ENCODE measurements at places on chromosomes 7 and 10.

DNA sequence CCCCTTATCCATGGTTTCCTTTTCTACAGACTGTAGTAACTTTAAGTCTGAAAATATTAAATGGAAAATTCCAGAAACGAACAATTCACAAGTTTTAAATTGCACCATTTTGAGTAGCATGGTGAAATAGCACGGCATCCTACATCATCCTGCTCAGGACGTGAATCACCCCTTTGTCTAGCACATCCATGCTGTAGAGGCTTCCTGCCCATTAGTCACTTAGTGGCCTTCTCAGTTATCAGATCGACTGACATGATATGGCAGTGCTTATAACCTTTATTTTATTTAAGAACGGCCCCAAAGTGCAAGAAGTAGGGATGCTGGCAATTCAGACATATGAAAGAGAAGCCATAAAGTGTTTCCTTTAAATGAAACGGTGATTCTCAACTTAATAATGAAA lies 82.7 kb downstream of the CPXM2 start:
- no peak for DNase-seq

DNA sequence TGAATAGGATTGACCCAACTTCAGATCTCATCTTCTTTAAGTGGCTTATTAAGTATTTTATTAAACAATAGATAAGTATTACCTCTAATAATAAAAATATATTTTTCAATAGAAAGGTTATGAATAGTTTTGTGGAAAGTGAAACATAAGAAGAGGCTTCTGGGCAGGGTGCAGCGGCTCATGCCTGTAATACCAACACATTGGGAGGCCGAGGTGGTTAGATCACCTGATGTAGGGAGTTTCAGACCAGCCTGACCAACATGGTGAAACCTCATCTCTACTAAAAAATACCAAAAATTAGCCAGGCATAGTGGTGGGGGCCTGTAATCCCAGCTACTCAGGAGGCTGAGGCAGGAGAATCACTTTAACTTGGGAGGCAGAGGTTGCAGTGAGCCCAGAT lies 26.5 kb downstream of the GPR85 start:
- no peak for DNase-seq

DNA sequence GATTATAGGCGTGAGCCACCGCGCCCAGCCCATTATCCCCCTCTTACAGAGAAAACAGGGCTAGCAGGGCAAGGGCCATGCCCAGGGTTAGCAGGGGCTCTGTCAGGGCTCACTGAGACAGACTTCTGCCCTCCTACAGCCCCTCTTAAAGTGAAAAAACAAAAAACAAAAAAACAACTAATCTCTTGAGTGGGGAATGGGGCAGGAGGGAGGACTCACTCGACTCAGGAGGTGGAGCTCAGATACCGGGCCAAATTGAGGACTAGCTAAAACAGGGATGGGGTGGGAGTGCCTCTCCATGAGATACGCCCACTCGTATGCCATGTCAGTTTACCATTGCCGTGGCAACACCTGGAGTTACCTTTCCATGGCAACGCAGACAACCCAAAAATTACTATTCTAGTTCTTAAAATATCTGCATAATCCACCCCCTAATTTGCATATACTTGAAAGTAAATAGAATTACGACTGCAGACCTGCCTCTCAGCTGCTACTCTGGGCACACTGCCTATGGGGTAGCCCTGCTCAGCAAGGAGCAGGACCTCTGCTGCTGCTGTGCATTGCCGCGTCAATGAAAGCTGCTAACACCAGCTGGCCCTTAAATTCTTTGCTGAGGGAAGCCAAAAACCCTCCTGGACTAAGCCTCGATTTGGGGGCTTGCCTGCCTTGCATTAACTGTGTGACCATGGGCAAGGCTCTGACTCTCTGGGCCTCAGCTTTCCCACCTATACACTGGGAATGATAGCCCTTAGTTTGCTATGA lies 13.4 kb downstream of the SSC4D start:
- no peak for DNase-seq

DNA sequence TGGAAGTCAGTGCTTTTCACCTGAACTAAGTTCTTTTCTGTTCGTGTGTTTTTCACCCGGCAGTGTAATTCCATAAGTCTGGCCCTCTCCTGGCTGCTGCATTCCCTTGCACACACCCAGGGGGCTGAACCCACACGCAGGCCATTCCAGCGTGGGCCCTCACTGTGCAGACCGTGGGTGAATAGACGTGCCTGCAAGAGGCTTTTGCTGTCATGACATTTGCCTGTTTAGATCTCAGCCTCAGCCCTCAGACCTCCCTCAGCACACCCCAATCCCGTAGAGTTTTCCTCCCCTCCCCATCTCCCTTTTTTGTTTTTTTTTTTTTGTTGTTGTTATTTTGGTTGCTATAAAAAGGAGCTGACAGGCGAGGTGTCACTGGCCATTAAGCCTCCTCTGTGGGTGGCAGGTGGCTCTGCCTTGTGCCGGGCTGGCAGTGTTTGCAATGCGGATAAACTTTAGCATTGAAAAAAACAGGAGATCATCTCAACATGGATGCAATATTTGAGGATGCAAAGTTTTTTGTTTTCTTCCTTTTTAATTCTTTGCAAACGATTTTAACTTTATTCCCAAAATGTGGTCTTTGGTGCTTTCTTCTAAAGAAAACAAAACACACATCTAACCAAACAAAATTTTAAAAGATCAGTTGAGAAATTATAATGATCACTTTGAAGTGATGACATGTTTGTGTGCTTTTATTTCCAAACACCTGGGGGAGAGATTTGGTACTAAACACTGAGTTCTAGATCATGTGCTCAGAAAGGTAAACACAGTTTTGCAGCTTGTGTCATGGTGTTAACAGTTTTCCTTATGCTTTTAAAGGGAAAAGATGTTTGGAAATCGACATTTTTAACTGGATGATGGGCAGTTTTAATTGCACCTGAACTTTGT lies 58.8 kb downstream of the WDR37 start:
- no peak for DNase-seq

- no peak for DNase-seq
Observed at GRCh38 chr7:82501346-82501745, 57.8 kb upstream of the CACNA2D1 start.

GRCh38 chr7:6520163-6520981 lies 30.9 kb downstream of the GRID2IP start:
- DNase-seq = no peak

GRCh38 chr7:72286519-72286918 lies 125.6 kb downstream of the CALN1 start:
- DNase-seq = no peak

DNA sequence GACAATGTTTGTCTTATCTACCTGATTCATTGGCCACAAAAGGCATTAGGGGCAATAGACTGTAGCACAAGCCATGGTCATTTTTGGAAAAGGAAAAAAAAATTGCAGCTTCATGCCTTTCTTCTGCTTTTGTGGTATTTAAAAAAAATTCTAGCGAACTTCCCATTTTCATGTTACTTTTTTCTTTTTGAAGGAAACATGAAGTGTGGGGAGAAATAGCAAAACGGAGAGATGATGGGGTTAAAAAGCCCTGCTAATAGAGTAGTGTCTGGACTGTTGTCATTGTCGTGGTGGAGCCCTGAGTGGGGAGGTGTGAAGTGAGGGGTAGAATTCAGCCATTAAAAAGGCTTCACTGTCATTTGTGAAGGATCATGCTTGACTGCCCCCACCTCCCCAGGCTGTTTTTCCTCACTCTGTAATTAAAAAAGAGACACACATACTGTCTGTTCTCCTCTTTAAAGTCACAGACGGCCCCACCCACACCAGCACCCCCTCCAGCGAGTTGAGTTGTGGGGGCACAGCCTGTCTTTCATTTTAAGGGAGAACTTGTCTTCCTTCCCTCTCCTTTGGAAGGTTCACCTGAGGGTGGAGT lies 272.4 kb downstream of the CREB5 start:
- DNase-seq = no peak

DNA sequence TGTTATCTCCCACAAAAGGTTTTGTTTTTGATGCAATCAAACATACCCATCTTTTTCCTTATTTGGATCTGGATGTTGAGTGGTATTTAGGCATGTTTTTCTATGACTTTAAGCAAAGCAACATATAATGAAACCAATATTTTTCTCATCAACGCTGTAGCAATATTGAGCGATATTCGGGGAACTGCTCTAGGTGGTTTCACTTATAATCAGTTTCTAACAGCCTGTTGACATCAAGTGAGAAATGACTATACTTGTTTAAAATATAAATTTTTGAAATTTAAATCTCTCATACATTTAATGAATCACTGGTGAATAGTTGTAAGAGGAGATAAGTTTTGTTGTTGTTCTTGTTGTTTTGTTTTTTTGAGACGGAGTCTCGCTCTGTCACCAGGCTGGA lies 52.8 kb upstream of the CCAR1 start:
- DNase-seq = no peak

GRCh38 chr10:110985497-110986275 lies 66.3 kb downstream of the SHOC2 start:
- DNase-seq = no peak

DNA sequence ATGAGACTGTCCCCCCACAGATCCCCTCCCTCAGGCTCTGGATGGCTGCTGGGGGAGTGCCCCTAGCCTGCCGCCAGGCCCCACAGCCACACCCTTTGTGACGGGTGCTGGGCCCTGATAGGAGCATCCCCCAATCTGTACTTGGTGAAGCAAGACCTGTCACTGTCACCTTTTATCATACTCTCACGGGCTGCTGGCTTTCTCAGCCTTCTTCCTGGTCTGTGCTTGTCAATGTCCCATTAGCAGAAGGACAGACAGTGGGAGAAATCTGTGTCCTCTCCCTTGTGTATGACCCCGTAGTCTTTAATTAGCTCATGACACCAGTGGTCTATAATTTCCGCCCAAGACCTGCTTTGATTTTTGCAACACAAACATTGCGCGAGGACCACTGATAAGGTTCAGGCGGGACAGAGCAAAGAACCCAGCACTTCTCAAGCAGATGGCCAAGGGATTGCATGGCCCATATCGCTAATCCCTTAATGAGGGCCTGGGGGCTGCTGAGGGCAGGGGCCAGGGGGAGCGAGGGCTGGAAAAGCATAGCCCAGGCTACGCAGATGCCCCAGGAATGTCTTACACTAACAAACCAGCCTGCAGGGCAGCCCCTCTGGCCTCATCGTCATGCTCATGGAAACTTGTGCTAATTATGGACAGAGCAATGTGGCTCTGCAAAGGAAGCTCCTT lies 127.8 kb downstream of the PTPN20 start:
- DNase-seq = no peak

GRCh38 chr7:96310110-96310509 lies 11.8 kb downstream of the SLC25A13 start:
- DNase-seq = no peak

DNA sequence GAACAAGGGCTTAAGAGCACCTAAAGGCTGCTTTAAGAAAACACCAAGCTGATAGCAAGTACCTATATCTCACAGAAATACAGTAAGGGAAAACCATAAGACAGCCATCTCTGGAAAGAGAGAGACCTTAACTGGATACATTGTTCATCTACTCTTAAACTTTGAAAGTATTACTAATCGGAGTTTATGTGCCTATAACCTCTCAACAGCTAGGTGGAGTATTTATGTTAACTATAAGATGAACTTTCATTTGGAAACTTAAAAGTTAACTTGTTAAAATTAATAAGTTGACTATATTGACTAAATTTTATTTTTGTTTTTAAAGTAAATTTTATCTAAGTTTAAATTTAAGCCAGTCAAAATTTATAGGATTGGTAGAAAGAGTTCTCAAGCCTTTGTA lies 90.6 kb downstream of the USP6NL start:
- DNase-seq = no peak

DNA sequence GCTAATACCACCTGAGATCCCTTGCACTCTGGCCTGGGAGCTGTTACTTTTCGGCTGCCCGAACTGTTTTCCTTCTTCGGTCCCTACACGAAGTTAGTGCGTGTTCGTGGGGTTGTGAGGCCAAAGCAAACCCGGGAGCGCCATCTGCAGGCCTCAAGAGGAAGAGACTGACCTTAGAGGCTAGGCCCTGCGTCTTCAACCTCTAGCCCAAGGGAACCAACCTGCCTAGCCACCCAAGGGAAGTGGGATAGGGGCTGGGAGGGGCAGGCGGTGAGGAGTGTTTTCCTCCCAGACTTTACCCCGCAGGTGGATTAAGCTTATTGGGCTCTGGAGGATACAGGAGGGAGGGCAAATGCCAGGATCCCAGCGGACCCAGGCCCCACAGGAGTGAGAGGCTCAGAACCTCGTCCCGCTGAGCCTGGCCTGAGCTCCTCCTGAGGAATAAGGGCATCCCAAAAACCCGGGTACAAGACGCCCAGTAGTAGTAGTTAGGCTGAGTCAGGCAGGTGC lies 1.7 kb upstream of the PAX2 start:
- DNase-seq = no peak

DNA sequence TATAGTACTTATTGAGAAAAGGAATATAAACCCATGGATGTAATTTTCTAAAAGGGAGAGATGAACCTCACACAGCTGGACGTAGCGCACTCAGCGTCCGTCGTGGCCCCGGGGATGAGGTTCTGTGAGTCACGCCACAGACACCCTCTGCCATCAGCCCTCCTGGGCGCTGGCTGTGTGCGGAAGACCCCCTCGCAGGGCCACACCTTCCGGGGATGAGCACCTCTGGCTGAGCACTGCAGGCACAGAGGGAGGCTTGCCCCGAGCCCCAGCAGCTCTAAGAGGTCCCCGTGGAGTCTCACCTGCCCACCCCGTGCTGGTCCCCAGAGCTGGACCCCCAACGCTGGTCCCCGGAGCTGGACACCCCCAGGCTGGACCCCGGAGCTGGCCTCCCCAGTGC lies 215.8 kb downstream of the PTPRN2 start:
- no peak for DNase-seq

GRCh38 chr7:48280100-48280499 lies 108.8 kb downstream of the ABCA13 start:
- DNase-seq = no peak

GRCh38 chr7:16619979-16620408 lies 25.6 kb downstream of the ANKMY2 start:
- DNase-seq = no peak

- no peak for DNase-seq
Observed at GRCh38 chr10:22305721-22306120, 10.5 kb upstream of the COMMD3 start.

DNA sequence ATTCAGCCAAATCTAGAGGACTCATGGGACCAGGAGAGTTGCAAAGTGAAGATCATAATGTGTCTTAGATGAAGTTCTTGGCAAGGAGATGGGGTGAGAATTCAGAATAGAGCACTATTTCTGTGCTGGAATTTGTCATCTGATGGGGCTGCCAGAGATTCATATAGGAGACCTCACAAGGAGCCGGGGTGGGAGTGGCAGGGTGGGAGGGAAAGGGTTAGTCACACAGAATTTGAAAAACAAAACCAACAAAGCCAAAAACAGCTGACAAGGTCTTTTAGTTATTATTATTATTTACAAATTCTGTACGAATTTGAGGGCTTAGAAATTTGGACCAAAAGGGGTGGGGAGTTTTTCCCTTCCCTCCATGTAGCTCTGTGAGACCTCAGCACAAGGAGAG lies 1.7 kb downstream of the SLC13A1 start:
- DNase-seq = no peak

GRCh38 chr7:84060000-84060399 lies 134.6 kb downstream of the SEMA3A start:
- DNase-seq = no peak

GRCh38 chr10:15197911-15198310 lies 29.4 kb upstream of the NMT2 start:
- no peak for DNase-seq

Measured in stimulated activated CD8-positive, alpha-beta memory T cell treated with anti-CD3 and anti-CD28 coated beads, Interleukin-4, amount 100 ng/mL, for 4 hours (primary cell).